ENCODE measurements at places on chromosomes 7 and 10.

- peak; percentile 73 for DNase-seq
Measured at GRCh38 chr10:32367793-32368453, 21.0 kb upstream of the EPC1 start.

- no peak for DNase-seq
Measured at GRCh38 chr10:4885162-4885561, 59.2 kb downstream of the AKR1E2 start.

DNA sequence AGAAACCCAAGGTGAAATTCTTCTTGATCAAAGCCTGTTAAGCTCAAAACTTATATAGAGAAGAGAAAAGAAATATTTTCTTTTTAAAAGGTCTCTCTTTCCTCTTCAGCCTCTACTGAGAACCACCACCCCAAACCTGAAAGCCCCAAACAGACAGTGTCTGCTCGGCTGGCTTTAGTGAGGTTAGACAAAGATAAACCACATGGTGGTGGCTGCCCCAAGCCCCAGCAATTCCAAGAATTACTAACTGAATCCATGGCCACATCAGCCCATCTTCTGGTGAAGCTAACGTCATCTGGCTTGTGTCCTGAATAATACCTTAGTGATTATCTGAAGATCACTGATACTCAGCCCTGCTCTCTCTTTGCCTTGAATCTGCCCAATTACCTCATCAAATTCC lies 275.0 kb downstream of the ELMO1 start:
- DNase-seq = no peak

- no peak for DNase-seq
Measured at GRCh38 chr10:93006435-93007039, 54.1 kb upstream of the CYP26C1 start.

Data from activated T-cell treated with anti-CD3 and anti-CD28 coated beads for 4 hours (primary cell).